ENCODE measurements at places on chromosomes 5 and 9.

- DNase-seq = no peak
These were observed 105.6 kb upstream of the TXNDC8 start for GRCh38 chr9:110443146-110443865.

DNA sequence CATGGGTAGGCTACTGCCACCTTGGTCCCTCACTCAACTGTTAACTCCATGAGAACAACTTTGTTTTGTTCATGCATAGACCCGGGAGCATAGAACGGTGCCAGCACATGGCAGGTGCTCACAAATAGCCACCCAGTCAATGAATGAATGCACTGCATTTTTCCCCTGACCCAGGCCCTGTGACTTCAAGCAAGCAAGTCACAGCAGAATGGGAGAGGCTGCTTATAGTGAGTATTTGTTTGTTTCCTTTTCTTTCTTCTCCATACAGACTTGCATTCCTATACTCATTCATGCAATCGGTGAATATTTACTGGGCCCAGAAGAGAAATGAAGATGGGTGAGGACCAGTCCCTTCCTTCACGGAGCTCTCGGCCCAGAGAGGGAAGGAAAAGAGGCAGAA, 62.0 kb downstream of the SHB start:
- no peak for DNase-seq

- no peak for DNase-seq
These were observed 1079.9 kb upstream of the ACO1 start for GRCh38 chr9:31304576-31304975.

GRCh38 chr5:9851458-9851857, 221.3 kb upstream of the TAS2R1 start:
- DNase-seq = no peak

DNA sequence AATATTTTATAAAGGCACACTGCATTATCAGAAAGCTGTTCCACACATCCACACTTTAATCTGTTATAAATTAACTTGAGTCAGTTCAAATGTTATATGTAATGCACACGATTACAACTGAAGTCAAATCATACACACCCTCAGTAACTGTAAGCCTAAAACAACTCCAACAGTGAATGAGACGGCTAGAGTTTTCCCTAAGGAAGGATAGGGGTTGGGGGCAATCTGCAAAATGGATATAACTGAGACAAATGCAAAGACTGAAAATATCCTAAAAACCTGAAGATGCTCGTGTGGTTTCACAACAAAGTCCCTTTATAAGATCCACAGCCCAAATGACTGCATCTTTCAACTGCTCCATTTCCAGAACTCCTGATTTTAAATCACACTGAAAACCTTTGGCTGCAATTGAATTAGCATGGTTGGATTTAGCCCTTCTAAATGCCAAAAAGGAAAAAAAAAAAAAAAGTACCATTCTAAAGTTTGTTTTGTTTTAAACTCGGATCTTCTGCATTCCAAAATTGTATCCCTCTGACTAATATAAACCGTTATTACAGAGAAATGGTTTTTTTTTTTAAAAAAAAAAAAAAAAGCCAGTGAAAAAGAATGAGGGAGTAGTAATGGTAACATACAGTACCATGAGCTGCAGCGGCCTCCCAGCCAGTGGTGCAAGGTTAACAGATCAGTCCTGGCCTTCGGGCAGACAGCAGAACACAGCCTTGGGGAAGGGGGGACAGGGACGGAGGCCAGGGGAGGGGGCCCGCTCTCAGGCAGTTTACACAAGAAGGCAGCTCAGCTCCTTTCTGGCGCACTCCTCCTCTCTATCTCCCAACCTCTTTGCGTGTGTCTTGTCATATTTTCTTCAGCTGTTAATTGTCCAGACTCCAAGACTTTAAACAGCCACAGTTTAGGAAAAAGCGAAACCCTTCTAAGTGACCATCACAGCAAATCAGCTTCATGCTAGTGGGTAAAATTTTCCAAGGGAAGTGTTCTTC, 166.1 kb downstream of the BNC2 start:
- no peak for DNase-seq

GRCh38 chr5:148915224-148915817, 88.9 kb downstream of the ADRB2 start:
- no peak for DNase-seq

- no peak for DNase-seq
These were observed 64.3 kb downstream of the GRIN3A start for GRCh38 chr9:101674165-101674564.

- DNase-seq = no peak
These were observed 33.1 kb upstream of the ZNF462 start for GRCh38 chr9:106829666-106830408.

DNA sequence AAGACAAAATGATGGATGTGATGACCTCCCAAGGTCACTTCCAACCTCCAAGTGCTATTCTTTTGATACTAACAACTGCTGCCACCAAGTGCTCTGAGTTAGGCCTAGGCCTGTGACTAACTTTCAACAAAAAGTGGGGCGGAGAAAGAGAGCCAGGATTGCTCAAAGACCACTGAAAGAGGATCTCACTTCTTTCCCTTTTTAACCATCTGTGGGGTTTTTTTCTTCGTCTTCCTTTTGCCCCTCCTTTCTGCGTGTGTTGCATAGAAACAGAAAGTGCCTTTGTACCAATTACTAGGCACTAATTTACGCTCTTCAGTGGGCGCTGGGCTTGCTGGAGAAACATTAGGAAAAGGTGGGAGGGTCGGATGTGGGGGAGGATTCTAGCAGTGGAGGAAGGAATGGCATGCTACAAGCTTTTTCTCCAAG, 8.0 kb downstream of the KLF9 start:
- DNase-seq = no peak

GRCh38 chr5:143393524-143393923, 10.0 kb downstream of the NR3C1 start:
- no peak for DNase-seq

GRCh38 chr5:69505306-69505705, 12.7 kb downstream of the OCLN start:
- DNase-seq = no peak

- DNase-seq = no peak
These were observed 198.7 kb downstream of the VPS13A start for GRCh38 chr9:77375956-77376532.

GRCh38 chr9:137254624-137255447, at the start of gene NELFB:
NELFB (plus strand) TSS chr9:137255327.
- peak; percentile 90 for DNase-seq

DNA sequence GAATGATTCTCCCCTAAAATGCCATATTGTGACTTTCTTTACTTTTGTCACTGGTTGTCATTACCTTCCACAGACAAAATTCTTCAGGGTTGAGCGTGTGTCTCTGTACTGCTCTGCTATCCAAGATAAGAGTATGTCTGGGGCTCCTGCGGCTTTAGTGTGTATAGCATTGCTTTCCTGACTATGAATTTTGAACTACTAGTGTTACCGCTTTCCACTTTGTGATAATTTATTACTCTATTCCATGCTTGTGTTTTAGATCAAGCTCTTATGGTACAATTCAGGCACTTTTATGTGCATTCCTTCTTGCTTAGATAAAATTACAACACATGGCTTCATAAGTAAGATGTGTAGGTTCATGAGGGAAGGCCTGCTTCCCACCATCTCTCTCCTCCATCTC, 51.5 kb upstream of the MEF2C start:
- DNase-seq = no peak

GRCh38 chr5:107704681-107705401, 34.1 kb upstream of the EFNA5 start:
- no peak for DNase-seq

DNA sequence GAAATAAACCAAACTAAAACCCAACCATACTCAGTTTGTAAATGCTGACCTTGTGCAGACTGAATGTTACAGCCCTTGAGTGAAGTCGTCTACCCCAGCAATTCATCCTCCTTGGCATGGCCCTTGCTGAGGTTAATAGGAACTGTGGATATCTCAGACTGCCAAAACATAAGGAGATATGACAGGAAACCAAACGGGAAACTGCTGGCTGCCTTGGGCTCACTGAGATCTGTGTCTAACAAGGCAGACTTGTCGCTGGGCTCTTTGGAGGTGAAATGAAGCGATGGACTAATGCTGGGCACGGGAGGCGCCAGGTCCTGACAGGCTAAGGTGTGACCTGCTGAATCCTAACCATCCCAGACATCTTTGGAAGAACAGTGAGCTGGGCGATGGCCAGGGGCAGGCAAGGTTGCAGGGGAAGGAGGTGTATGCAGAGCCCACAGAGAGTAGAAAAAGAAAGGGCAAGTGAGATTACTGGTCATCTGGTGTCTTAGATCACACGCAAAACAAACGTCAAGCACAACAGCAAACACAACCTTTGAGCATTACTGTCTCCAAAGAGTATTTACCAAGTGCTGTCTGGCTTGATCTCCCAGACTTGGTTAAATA, 44.6 kb upstream of the ALDH1A1 start:
- peak; percentile 31 for DNase-seq

DNA sequence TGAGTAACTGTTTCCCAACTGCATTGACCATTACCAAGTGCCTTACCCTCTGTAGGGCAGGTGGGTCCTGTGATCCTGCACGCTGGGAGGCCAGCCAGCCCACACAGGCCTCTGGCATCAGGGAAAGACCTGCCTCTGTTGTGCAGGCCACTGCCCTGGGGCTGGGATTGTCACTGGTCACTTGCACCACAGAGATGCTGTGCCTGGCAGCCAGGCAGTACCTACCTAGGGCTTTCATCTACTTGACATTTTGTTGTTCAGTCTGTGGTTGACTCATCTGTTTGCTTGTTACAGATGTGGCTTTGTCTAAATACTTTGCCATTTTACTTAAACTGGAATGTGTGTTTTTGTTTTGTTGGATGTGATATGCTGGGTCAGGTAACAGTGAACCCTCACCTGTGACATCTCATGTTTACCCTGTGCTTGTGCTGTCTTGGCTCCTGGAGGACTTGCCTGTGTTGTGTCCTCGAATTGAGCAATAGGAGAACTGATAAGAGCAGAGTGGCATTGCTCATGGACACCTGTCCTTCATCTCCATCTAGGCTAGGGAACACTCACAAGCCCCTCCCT, 32.8 kb downstream of the SECISBP2 start:
- DNase-seq = no peak

DNA sequence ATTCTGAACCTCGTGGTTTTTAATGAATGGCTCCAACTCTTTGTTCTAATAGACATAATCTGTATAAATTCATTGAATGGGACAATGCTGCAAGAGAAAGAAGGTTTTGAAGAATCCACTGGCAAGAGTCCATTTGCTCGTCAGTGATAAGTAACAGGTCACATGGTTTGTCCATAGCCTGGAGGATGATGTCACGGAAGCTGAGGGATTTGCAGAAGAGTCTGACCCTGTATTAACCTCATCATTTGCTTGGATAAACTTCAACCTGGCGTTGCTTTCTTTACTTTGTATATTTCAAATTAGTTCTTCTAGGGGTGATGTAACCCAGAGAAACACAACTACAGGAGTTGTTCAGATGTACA, 197.4 kb downstream of the GAS1 start:
- no peak for DNase-seq

DNA sequence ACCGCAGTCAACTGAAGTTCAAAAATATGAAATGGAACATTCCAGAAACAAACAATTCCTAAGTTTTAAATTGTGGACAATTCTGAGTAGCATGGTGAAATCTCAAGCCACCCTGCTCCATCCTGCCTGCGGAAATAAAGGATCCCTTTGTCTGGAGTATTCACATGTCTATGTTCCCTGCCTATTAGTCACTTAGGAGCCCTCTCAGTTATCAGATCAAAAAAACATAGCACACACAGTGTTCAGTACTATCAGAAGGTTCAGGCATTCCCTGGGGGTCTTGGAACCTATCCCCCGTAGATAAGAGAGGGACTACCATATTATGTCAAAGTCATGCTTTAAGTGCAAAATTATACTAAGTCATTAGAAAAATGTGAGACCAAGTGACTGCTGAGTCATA, 300.8 kb downstream of the SEMA5A start:
- DNase-seq = no peak

DNA sequence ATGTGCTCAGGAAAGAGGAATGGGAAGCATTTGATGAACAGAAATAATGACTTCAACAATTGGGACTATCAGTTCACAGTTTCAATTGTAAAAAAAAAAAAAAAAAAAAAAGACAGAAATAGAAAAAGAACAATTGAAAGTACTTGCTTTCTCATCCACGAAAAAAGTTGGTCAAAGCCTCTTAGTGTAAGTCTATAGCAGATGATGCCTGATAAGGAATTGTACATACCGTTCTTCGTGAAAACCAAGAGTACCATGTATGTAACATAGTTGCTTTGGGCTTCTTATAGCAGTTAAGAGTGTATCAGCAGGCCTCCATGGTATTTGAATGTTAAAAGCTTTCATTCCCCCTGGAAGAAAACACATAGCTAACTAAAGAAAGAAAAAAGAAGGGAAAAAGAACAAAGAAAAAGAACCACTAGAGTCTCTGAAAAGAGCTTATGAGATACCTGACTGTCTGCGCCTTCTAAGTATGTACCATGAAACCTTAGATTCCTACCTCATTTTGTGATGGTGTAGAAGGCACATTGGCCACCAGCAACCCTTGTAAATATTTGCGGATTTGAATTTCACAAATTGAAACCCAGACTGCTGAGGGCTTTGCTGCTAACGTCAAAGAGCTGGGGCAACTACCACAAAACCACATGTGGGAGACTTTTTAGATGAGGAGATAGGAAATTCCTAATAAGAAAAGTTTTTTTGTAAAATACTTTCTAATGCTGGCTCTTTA, 75.2 kb downstream of the TMC1 start:
- no peak for DNase-seq

DNA sequence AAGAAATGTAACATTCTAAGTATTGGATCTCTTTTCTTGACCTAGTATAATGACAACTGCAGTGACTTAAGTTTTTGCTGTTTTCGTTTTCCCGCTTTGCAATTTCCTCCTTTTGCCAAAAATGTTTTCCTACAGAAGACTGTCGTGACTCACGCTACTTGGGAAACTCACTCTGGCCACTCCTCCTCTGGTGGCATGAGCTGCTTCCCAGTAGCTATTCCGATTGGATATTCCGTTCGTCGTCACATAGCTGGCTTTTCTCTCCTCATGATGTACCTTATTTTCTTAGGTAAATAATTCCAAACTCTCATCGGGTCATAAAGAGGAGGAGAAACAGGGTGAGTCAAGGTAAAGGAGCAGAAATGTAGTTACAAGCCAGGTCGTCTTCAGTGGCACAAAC, 64.9 kb downstream of the GOLPH3 start:
- DNase-seq = no peak

- DNase-seq = no peak
These were observed 45.2 kb downstream of the ANKDD1B start for GRCh38 chr5:75656311-75657003.

DNA sequence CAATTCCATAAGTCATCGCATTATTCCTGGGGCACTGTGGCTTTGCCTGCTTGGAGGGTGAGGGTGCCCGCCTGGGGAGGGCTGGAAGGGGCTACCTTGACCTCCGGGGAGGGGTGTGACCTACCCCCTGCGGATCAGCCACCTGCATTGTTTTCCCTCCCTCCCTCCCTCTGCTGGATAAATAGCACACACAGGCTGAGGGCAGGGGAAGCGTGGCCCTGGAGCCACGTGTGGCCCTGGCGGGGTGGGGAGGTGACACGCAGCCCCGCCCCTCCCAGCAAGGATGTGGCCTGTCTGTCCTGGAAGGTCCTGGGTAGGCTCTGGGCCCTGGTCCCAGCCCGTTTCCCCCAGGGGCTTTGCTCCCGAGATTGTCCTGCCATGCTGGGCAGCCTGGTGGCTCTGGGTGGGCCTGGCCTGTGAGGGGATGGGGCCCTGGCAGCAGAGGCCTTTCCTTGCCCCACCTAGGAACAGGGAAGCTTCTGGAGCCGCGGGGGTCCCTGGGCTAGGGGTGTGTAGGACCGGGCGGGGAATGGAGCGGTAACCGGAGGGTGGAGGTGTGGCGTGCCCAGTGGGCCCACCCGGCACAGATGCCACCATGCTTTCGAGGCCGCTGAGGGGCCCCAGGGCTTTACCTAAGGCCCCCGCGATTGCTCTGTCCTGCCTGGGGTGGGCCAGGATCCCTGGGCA, 33.4 kb downstream of the RXRA start:
- no peak for DNase-seq

- no peak for DNase-seq
These were observed 108.9 kb downstream of the GDNF start for GRCh38 chr5:37730896-37731455.

Measured in bone marrow (tissue), 2 donors.